ENCODE measurements at places on chromosomes 1 and 21. TPM values are rescaled to one million over a fixed set of nuclear protein-coding genes. Genes with fewer than 3 reads are reported as not detected.

GRCh38 chr1:214637722-214638458 is 34.9 kb downstream of the CENPF start:
- peak; percentile 50 for DNase-seq

GRCh38 chr1:97046765-97047420 is 325.3 kb downstream of the PTBP2 start:
- no peak for DNase-seq

GRCh38 chr1:4108331-4108730 is 208.3 kb upstream of the C1orf174 start:
- peak; percentile 38 for DNase-seq

DNA sequence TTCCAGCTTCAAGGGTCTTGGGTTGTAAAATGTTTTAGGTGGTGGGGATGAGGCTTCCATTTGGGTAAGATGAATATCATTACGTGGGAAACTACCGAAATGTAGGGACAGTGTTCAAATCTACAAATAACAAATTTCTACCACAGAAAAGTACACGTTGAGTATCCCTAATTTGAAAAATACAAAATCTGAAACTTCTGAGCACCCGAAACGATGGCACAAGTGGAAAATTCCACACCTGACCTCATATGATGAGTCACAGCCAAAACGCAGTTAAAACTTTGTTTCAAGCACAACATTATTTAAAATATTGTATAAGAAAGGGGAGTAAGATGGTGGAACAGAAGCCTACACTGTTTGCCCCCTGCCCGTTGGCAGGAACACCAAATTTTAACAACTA is 8.8 kb upstream of the HENMT1 start:
- no peak for DNase-seq

DNA sequence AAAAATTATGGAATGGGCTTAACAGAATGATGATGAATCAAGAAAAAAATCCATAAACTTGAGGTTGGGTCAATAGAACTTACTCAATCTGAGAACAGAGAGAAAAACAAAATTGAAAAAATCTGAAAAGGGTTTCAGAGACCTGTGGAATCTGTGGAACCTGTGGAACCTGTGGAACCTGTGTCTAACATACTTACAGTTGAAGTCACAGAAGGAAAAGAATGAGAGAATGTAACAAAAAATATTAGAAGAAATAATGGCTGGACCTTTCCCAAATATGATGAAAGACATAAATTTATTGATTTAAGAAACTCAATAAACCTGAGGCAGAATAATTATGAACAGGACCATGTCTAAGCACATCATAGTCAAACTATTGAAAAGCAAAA is 17.7 kb upstream of the QSOX1 start:
- no peak for DNase-seq

DNA sequence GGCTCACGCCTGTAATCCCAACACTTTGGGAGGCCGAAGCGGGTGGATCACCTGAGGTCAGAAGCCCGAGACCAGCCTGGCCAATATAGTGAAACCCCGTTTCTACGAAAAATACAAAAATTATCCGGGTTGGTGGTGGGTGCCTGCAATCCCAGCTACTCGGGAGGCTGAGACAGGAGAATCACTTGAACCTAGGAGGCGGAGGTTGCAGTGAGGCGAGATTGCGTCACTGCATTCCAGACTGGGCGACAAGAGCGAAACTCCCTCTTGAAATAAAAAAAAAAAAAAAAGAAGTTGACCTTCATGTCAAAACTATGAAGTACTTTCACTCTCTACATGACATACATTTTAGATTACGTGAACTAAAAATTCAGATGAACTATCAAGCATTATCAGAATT is 153.7 kb downstream of the COL11A1 start:
- DNase-seq: no peak

DNA sequence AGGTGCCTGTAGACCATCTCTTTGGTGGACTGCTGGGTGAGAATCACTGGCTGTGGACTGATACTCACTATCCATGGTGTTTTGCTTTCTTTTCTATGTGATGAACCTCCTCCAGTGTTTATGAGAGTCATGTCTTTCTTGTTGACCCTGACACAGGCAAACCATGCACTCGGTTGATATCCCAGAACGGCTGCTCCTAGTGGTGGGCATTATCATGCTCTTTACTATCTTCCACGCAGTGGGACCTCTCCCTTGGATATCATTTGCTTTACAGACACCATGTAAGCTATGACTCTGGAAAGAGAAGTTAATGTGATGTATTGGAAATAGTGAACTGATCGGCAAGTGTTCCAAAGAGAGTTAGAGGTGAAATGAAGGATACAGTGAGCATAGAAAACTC is 1455.6 kb downstream of the BRINP3 start:
- no peak for DNase-seq

The ERICH3 gene
- total RNA-seq: not detected

The CD34 gene
- 0.59 TPM for total RNA-seq
